H9 (cell line): ENCODE measurements at places on chromosomes 7 and 10. TPM values are rescaled to one million over a fixed set of nuclear protein-coding genes. Genes with fewer than 3 reads are reported as not detected.

FAM24B gene
- total RNA-seq, result not detected in 2 replicates

- no peak for DNase-seq
Observed at GRCh38 chr7:12607134-12607533, 36.6 kb downstream of the SCIN start.

GRCh38 chr7:42511027-42511426, 274.0 kb upstream of the GLI3 start:
- no peak for DNase-seq

DNA sequence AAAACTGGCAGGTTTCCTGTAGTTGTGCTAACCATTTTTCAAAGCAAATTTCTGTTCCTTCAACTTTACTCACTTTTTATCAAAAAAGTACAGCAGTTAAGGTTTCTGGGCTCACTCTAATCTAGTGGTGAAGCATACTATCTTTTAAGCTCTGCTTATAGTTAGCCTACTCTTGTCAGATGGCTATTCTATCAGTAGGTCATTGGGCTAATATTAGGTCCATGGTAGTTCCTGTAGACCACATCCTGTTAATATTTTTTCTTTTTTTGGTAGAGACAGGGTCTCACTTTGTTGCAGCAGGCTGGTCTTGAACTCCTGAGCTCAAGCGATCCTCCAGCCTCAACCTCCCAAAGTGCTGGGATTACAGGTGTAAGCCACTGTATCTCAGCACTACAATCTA, 27.9 kb upstream of the NRCAM start:
- DNase-seq, result no peak

FAM237B gene
- not detected in 2 replicates for total RNA-seq

DNA sequence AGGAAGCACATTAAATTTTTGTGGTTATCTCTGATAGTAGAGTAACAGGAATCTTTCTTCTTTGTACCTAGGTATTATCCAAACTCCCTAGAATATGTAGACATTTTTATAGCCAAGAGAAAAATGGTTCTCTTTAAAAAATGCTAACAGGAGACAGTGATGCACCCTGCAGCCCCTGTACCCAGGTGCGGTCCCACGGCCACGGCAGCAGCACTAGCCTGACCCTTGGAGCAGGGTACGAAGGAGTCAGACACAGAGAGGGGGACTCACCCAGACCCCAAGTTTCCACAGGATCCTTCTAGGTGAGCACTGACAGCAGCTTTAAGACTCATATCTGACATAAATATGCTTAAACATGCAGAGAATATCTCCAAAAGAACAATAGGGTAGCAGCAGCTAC, 60.4 kb downstream of the NUDCD3 start:
- no peak for DNase-seq
